ENCODE measurements at places on chromosomes 12 and 14.

- DNase-seq, result no peak
These were observed 24.8 kb upstream of the DBX2 start for GRCh38 chr12:45075587-45076282.

- DNase-seq, result no peak
These were observed 1029.8 kb upstream of the TMEM132C start for GRCh38 chr12:127237151-127237550.

GRCh38 chr14:71720978-71721624 is 211.1 kb upstream of the RGS6 start:
- peak; percentile 45 for DNase-seq

GRCh38 chr12:126247936-126248335 is 1182.7 kb downstream of the AACS start:
- DNase-seq, result no peak

- no peak for DNase-seq
These were observed 1.8 kb upstream of the CLEC2A start for GRCh38 chr12:9933958-9934357.

- DNase-seq, result no peak
These were observed 46.5 kb downstream of the BTBD7 start for GRCh38 chr14:93286212-93286890.

GRCh38 chr12:19709889-19710288 is 270.6 kb downstream of the AEBP2 start:
- no peak for DNase-seq

GRCh38 chr14:74368441-74368840 is 20.2 kb downstream of the VRTN start:
- no peak for DNase-seq

- DNase-seq, result no peak
These were observed 468.4 kb upstream of the FOXG1 start for GRCh38 chr14:28298156-28298555.

DNA sequence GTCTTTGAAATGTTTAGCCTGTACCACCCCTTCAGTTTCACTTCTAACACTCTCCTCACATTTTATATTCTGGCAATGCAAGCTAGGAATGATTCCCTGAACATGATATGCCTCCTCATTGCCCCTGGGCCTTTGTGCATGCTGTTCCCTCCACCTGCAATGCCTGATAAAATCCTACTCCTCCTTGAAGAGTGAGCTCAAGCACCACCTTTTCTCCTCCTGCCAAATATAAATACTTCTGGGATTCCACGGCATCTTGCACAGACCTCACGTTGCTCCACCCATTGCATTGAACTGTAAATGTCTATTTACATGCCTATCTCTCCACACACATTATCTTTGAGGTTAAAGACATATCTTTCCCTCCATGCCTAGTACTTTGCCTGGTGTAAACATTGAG is 21.1 kb downstream of the NKX2-1 start:
- DNase-seq, result no peak

DNA sequence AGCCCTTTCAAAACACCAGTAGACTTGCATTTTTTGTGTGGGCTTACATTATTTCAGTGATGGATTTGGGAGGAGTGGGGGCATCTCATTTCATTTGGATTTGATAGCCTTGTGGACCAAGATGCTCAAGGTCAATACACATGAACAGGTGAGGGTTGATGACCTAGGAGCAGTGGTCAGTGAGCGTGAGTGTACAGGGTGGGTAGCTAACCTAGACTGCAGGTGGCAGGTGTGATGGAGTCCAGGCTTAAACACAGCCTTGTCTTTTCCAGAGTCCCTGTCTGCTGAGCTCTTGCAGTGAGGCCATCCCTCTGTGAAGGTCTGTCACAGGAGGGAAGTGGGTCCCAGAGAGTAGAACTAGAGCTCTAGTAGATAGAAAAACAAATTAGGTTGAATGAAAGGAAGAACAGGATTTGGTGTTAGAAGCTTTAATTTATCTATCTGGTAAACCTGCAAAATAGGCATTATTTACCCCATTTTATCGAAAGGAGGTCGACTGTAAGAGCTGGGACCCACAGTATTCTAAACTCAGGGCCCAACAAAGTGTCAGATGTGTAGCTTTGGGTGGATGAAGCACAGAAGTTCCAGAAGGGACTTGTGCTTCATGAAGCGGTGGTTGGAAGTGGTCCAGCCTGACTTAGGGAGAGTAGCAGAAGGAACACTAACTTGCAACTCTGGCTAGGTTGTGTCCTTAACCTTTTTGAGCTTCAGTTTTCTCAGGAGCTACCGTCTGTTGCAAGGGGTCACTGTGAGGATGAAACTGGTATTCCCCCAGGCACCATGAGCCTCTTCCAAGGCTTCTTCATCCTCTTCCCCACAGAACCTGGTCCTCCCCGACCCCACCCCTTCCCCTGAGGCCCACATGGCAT is 18.2 kb downstream of the RPS6KL1 start:
- DNase-seq, result no peak

DNA sequence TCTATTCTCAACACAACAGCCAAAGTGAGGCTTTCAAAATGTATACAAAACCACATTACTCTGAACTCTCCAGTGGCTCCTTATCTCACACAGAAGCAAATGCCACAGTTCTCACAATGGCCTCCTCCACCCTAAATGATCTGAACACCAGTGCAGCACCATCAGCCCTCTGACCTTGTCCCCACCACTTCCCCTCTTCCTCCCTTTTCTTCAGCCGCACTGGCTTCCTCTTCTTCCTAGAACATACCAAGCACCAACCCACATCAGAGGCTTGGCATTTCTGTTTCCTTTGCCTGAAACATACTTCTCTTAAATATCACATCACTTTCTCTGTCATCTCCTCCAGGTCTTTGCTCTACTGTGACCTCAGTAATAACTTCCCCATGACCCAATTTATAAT is 66.3 kb downstream of the GPR135 start:
- DNase-seq, result no peak

GRCh38 chr14:24261969-24262327 is 1.0 kb downstream of the TGM1 start:
- DNase-seq, result no peak

- DNase-seq, result no peak
These were observed 11.6 kb downstream of the DTD2 start for GRCh38 chr14:31445703-31446102.

DNA sequence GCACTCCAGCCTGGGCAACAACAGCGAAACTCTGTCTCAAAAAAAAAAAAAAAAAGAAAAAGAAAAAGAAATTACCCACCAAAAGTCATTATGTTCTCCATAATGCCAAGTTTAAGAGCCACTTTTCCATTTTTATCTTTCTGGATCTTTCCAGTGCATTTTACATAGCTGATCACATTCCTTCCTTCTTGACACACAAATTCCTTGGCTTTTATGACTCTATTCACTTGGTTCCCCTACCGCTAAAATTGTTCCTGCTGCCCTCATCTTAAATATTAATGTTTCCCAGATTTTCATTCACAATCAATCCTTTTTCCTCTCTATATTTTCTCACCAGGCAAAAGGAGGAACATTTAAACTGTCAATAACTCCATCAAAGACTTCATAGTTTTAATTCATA is 20.2 kb downstream of the KLHL28 start:
- no peak for DNase-seq

DNA sequence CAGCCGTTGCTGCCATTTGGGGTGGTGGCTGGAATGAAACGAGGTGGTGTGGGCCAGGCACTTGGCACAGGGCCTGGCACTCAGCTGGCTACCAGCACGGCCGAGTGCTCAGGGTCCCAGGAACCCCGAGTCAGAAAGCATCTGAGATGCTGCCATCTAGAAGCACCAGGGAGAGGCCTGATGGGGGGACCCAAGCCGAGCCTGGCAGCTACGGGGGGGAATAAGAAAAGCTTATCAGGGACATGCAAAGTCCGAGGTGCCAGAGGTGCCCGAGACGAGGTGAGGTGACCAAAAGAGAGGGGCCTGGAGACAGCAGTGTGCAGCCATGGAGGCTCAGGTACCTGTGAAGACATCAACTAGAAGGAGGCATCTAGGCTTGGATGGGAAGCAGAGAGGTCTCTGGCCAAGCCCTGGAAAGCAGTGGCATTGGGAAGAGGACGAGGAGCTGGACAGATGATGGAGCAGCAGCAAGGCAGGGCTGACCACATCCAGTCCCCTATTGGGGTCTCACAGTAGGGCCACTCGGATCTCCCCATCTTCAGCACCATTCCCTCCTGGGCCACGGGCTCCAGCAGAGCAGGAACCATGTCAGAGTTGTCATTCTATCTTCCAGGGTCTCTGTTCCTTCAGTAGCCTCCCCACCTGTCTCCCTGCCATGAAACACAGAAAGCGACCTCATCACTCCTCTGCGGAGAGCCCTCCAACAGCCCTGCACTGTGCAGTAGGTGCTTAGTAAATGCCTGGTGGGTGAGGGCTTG is 59.3 kb upstream of the DIO3 start:
- no peak for DNase-seq

- DNase-seq, result no peak
These were observed 41.0 kb downstream of the HSD17B6 start for GRCh38 chr12:56804169-56804568.

DNA sequence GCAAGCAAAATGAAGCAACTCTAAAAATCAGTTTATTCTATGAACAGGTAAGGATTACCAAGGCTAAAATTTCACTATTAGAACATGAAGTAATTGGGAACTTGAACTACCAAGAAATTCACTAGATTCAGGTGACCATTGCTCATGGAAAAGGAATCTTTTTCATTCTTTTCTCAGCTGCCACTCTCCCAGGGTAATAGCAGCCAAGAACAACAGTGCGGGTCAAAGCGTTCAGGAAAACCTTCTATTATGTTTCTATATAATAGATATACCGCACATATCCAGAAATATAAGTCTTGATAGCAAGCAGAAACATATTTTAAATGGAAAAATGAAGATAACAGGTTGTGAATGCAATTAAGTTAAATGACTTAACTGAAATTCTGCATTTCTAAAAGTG is 125.6 kb downstream of the NELL2 start:
- DNase-seq, result no peak

DNA sequence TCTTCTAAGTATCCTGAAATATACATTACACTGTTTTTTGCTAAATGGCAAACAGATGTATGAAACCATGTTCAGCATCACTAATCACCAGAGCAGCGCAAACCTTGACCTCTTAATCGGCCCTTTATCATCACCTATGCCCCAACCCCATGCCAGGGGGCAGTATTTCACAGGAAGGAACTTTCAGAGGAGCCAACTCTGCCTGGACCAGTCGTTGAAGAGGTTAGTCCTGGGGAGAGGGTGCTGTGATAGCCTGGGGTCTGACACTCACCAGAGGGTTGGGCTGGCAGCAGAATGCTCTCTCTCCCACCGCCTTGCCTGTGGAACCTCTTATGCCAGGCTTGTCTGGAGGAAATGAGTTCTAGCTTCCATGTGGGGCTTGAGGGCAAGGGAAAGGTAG is 411.7 kb downstream of the TMEM117 start:
- DNase-seq, result no peak

GRCh38 chr14:99619835-99620834 is 16.1 kb upstream of the CCDC85C start:
- no peak for DNase-seq

Measured in DMS 273 treated with DMSO at 0.1 percent for 48 hours (cell line).